ENCODE measurements at places on chromosomes 16 and 17.

GRCh38 chr17:67280279-67280678 is 35.3 kb upstream of the HELZ start:
- no peak for DNase-seq

DNA sequence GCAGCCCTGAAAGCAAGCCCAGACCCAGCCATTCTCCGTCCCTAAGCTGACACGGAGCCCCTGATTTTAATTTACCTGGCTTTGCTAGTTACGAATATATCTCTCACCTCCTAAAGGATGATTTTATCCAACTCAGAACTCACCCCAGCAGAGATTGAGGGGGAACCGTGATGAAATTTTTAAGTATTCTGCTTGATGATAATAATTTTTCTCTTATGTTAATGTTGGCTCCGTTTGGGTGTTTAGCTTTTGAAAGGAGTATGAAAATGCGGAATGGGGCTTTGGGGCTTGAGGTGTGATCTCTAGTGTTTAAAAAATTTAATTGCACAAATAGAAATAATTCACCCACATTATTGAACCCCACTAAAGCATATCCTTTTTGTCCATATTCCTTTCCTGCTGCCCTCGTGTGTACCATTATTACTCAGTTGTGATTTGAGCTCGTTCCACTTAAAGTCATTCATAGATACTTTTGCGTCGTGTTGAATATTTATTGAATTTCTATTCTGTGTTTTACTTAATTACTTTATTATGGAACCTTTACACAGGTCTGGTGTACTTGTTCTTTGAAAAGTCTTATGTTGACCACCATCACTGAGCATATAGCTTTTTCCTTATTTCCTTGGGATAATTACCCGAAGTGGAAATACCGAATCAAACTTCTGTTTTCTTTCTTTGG is 775 bp downstream of the PRPSAP2 start:
- DNase-seq = no peak

- no peak for DNase-seq
Observed at GRCh38 chr17:76640550-76641380, 2.8 kb downstream of the ST6GALNAC1 start.

DNA sequence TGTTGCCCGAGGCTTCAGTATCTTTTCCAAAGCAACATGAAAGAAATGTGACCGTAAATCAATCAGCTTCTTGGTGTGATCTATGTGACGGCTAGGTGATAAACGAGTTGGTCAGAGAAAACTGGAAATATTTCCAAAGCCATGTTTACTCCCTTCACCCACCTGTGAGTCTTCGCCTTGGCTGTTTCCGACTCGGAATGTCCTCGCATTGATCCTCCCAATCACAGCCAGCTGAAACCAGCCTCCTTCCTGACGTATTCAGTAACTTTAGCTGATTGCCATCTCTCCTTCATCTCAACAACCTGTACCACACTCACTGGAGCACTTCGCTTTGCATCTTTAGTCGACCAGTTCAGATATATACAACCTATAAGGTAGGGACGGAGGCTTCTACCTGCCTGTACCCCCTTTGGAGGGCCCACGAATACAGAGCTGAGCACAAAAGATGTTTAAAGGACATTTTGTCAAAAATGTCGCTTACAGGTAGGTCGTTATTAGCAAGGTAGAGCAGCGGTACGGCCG is 705 bp downstream of the KRABD2 start:
- DNase-seq = no peak

DNA sequence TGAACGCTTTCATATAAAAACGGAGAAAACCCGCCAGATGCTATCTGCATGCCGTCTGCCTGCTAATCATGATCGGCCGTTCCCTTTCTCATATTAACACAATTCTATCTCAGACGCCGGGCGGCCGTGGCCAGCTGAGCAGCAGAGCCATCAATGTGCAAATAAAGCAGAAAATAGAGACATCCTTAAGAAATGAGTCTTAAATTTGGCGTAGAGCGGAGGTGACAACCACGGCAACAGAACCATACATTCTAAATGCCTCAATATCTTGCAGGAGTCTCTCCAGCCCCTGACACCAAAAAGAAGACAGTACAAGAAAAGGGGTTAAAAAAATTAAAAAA is 2.7 kb upstream of the IRX5 start:
- DNase-seq = no peak

DNA sequence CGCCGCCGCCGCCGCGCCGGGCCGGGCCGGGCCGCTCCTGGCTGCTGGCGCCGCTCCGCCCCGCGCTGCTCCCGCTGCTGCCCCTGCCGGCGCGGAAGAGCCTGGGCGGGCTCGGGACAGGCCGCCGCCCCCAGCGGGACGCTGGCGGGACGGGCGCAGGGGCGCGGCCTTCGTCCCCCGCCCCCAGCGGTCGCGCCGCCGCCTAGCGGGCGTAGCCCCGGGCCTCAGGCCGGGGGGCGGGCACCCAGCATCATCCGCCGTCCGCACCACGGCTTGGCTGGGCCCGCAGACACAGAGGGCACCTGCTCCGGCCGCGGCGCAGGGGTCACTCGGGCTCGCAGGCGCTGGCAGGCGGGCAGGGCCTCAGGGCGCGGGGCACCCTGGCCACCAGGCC is at the start of gene AMFR:
TSS of gene AMFR (minus strand) at position 107 of the 394 bp plus-strand sequence. CDS start 218 bp downstream, outside the sequence.
- peak; percentile 65 for DNase-seq

DNA sequence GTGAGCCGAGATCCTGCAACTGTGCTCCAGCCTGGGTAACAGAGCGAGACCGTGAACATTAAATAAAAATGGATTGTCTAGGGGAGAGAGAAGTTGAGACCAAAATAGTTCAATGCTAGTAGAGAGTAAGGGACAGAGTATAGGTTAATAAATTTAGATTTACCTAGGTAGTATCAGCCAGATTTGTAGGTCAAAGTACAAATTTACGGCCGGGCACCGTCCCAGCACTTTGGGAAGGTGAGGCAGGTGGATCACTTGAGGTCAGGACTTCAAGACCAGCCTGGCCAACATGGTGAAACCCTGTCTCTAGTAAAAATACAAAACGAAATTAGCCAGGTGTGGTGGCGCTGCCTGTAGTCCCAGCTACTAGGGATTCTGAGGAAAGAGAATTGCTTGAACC is 12.2 kb upstream of the BMERB1 start:
- no peak for DNase-seq

DNA sequence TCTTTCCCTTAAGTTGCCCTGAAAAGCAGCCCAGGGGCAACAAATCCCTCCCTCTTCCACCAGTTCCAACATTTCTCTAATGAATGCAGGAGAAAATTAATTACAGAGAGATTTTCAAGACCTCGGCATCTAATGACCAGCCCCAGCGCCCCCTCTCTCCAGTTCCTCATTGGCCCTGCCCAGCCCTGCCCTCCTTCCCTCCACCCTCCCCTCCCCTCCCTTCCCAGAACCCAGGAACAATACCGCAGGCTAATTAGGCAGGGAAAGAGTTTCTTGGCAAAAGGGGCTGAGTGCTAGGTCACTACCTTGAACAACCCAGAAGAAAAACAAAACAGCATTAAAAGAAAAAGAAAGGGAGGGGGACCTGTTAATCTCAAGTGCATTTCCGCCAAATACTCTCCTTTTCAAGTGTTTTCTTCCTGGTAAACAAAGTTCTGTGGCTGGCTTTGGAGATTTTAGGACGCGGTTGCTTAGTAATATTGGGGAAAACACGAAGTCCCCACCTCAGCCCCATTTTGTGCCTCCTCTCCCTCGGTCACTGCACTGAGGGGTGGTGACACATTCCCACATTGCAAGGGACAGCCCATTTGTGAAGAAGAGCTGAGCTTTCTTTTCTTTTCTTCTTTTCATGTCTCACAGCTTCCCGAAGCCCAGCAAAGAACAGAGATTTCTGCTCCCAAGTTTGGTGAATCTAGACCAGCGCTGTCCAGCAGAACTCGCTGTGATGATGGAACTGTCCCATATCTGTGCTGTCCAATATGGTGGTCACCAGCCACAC is 215.4 kb downstream of the SOX9 start:
- no peak for DNase-seq

DNA sequence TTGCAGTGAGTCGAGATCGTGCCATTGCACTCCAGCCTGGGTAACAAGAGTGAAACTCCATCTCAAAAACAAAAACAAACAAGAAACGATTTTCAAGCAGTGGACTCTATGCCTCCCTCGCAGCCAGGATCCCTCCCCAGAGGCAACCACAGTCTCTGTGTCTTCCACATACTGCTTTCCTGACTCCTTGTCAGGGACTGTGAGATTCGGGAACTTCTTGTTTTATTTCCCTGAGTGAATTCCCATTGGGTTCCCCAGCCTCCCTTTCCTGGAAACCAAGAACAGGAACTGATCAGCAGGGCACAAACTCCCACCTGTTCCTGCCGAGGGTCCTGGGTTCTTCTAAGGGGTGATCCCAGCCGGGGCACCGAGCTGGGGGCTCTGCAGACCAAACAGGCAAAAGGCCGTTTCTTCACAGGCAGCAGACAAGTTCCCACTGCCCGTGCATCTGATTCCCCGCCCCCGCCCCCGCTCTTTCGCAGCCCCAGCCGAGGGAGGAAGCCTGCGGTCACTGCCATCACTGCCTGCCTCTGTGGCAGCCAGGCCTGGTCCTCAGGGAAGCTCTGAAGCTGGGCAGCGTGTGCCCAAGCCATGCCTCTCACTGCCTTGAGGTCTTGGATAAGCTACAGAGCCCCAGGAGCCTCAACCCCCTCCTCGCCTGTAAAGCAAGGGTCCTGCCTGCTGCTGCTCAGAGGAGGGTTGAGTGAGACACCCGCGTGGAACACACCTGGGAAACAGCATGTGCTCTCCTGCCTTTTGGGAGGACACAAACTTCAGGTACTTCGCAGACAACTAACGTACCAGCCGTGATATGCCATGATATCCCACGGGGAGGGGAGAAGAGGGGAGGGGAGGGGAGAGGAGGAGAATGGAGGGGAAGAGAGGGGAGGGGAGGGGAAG is 5.5 kb upstream of the PIEZO1 start:
- peak; percentile 84 for DNase-seq

DNA sequence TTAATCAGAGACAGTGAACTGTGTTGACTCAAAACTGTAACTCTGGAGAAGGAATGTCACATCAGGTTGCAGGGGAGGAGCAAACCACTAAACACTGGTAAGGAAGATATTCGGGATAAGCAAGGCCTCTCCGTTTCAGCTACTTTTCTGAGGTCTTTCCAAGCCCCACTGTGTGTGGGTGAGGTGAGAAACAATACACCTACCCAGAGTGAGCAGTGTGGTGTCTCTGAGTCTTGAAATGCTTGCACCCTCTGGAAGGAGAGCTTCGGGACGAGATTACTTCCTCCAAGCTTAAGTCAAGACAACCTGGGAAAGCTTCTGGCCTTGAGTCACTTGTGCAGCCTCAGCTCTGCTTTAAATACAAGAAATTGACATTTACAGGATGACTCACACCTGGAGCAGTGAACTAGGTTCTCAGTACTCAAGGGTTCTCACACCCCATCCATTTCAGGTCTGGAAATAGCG is 2.5 kb upstream of the MAP3K14 start:
- DNase-seq = peak; percentile 38

All from activated CD4-positive, alpha-beta memory T cell treated with anti-CD3 and anti-CD28 coated beads for 36 hours (primary cell).